ENCODE measurements at places on chromosomes 5 and 9.

DNA sequence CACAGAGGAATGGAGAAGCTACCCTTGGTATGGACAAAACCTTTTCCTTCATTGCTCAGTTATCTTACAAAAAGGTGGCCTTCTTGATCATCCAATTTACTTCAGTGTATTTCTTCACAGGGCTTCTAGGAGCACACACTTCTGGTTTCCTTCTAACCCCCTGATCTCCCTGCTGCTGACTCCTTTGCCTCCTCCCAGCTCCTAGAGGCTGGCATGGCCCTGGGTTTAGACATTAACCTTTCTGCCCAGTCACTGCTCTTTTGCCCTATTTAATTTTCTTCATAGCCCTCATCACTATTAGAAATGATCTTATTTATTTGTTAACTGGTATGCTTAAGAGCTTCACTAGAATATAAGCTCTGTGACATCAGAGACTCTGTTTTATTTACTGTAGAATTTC is 63.2 kb downstream of the ANKRD55 start:
- no peak for DNase-seq

DNA sequence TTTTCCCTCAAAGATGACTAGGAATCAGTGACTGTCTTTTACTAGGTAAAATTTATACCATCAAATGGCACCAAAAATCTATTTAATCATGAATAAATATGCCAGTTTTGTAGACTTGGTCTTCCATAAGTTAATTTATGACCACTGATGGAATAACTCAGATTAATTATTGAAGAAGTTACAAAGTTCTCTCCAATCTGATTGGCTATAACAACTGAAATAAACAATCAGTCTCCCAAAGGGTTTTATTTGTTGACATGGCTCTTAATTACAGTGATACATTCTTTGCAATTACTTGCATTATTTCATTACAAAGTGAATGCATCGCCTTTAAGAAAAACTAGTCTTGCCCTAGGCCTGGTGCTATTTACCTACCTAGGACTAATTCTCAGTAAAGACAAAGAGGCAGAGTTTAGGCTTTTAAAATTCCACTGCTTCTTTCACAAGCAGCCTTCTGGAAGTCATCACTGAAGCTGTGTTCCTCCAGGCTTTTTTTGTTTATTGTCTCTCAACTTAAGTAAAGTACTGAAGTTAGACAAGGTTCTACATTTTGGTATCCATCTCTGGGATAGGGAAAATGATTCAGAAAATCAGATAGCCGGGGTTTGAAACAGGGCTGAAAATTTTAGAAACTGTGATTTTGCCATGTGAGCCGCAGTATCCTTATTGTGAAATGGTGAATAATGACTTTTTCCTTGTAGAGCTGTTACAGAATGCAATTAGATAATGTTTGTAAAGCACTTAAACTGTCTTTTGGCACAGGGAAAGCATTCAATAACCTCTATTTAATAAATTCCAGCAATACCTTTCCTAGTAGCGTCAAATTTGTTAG is 2.5 kb downstream of the STOM start:
- DNase-seq: no peak

- DNase-seq: no peak
Measured at GRCh38 chr5:123875561-123876275, 363.7 kb downstream of the CSNK1G3 start.

- no peak for DNase-seq
Measured at GRCh38 chr5:141866096-141866495, 12.1 kb downstream of the PCDH1 start.

DNA sequence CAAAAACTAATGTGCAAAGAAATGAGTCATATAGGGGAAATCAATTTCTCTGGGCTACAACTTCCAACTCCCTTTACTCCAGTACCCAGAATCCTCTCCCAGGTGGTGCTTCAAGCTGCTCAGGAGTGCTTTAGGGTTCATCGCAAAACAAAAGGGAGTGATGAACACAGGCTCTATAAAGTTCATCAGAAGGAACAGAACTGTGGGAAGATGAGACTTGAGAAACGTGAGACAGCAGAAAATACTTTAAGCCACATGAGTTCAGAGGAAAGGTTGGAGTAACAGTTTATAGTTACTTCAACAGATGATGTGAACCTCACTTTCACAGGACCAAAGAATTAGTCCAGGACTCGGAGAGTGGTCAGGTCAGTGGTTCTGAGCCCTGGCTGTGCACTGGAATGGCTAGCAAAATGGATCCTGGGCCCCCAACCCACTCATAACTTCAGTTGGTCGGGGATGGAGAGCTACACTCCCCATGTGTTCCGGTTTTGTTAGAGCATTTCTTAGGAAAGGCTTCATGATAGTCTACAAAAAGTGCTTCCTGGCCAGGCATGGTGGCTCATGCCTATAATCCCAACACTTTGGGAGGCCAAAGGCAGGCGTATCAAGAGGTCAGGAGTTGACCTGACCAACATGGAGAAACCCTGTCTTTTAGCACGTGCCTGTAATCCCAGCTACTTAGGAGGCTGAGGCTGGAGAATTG is 4.3 kb downstream of the RPL12 start:
- no peak for DNase-seq

GRCh38 chr5:174198541-174198940 is 153.0 kb downstream of the NSG2 start:
- DNase-seq: no peak

- DNase-seq: no peak
Measured at GRCh38 chr5:169960659-169961058, 19.6 kb downstream of the INSYN2B start.

DNA sequence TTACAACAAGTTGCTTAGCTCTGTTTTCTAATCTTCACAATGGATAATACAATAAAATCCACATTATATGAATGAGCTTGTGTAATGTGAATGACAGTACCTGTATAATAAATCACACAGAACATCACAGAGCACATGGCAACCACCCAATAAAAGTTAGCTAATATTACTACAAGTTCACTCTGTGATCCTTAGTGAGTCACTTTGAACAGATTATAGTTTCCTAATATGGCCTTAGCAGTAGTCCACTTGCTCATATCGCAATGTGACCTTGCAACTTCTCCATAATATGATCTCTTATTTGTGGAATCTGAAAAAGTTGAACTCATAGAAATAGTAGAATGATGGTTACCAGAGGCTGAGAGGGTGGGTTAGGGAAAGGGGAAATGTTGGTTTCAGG is 361.3 kb downstream of the PTPRD start:
- DNase-seq: no peak

- no peak for DNase-seq
Measured at GRCh38 chr5:157189223-157189622, 8.6 kb downstream of the ITK start.

- no peak for DNase-seq
Measured at GRCh38 chr5:56440871-56441740, 208.0 kb upstream of the ANKRD55 start.

DNA sequence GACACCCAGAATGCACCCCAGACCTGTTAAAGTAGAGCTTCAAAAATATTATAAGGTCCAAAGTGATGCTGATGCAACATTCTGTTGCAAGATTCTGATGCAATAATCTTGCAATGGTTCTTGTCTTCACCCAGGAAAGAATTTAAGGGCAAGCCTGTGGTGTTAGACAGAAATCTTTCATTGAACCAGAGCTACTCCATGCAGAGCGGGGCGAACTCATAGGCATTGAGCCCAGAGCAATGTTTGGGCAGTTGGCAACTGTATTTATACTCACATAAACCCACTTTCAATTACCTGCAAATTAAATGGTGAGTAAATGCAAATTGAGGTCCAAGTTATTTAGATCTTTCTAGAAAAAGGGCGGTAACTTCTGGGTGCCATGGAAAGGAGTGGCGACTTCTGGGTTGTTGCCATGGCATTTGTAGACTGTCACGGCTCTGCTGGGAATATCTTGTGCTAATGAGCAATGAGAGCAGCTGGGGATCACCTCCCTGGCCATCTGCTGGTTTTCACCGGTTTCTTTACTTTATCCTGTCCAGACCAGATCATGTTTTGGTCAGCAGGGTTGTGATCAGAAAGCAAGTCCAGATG is 163.4 kb downstream of the ICE1 start:
- no peak for DNase-seq
